ENCODE measurements at places on chromosomes 12 and 14.

- DNase-seq = no peak
These were observed 25.4 kb downstream of the CCDC62 start for GRCh38 chr12:122799641-122800243.

- no peak for DNase-seq
These were observed 249.4 kb downstream of the PDZRN4 start for GRCh38 chr12:41437563-41437962.

DNA sequence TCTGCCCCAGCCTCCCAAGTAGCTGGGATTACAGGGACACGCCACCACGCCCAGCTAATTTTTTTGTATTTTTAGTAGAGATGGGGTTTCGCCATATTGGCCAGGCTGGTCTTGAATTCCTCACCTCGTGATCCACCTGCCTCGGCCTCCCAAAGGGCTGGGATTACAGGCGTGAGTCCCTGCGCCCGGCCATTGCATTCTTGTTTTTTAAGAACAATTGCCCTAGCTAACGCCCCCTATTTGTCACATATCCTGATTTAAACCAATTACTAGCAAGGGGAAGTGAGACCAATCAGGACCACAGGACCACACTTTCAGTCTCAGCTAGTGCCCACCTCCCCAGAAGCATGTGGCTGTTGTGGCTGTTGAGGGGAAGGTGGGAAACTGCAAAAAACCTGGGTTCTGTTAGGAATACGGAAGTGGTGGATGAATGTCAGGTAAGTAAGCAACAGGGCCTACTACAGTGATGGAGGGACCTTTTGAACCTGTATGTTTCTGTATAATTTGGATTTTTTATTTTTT lies 37.8 kb upstream of the NFYB start:
- no peak for DNase-seq

DNA sequence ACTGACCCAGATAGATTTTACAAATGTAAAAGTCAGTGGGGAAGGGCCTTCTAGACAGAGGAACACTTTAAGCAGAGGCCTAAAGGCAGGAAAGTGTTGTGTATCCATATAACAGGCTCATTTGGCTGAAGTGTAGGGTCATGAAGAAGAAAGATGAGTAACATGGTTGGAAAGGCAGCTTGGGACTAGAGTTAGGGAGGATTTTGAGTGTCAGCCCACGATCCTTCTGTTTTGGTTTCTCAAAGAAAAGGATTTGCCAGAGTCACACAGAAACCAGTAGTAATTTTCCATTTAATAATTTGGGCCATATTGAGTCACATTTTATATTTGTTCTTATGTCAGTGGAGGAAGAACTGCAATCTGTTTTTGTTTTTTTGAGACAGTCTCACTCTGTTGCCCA lies 76.4 kb downstream of the ZC3H14 start:
- no peak for DNase-seq

- no peak for DNase-seq
These were observed 1.3 kb downstream of the KSR2 start for GRCh38 chr12:117967512-117967911.

DNA sequence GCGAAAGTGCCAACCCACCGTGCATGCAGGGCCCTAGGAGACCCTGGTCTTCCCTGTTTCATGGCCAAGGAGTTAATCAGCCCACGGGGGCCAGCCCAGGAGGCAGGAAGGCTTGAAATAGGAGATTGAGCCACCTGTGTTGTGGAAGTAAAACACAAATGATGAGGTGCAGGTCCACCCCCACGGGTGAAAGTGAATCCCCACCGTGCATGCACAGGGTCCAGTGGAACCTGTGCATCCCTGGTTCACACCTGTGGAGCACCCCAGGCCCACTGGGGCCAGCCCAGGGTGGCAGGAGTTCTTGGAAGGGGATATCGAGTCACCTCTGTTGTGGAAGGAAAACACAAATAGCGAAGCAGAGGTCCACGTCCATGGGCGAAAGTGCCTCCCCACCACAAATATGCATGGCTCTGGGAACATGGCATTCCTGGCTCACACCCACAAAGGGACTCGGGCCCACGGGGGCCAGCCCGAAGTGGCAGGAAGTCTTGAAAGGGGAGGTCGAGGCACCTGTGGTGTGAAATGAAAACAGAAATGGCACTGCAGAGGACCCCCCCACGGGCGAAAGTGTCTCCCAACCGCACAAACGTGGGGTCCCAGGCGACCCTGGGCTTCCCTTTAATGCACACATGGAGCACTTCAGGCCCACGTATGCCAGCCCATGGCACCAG lies 381.5 kb downstream of the ALG10 start:
- DNase-seq = no peak

DNA sequence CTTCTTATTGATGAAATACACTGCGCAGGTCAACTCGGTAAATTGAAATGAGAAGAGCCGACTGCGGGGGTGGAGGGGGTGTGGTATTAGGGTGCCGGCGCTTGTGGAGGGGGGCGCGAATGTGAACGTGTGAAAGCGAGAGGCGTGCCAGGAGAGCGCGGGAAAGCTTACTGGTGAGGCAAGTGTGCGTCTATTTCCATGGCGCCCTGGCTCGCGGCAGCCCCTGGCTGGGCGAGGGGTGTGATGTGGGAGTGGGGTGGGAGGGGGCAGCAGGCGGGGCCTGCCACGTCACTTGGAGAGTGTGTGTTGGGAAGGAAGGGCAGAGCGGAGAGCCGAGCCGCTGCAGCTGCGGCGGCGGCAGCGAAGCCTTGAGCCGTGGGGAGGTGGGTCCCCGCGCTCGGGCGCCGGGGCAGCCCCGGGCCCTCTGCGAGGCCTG lies 88.8 kb downstream of the GALNT8 start:
- DNase-seq = no peak

- no peak for DNase-seq
These were observed 4.1 kb downstream of the IL26 start for GRCh38 chr12:68221497-68221896.

DNA sequence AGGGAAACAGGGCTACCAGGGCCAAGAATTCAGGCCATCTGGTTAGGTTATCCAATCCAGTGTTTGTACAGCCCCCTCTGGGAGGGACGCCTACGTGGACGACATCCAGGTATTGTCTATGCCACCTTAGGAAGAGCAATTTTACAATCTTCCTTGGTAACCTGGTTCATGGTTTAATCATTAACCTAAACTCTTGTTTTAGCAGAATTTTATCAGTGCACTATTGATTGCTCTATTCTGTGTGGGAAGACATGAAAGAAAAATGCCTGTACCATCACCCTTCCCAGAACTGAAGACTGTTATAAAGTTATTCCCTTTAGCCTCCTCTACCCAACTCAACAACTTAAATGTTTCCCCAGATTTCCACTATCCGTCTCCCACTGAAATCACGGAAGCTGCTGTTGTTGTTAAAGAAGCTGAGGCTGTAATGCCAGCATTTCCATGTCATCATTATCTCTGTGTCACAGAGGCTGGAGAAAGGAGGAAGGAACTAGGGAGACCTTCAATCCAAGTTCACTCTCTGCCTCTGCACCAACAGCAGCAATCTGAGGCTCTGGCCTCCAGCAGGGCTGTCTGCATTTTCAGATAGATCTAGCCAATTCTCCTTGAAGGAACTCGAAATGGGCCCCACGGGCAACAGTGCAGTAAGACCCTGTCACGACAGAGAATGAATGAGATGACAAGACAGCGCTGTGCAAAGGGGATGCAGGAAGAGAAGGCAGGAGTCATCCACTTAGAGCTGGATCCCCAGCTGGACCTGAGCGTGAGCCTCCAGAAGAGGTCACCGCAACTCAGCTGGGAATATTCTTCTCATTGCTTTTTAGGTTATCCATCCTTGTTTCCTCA lies 183.4 kb upstream of the GZMB start:
- no peak for DNase-seq

DNA sequence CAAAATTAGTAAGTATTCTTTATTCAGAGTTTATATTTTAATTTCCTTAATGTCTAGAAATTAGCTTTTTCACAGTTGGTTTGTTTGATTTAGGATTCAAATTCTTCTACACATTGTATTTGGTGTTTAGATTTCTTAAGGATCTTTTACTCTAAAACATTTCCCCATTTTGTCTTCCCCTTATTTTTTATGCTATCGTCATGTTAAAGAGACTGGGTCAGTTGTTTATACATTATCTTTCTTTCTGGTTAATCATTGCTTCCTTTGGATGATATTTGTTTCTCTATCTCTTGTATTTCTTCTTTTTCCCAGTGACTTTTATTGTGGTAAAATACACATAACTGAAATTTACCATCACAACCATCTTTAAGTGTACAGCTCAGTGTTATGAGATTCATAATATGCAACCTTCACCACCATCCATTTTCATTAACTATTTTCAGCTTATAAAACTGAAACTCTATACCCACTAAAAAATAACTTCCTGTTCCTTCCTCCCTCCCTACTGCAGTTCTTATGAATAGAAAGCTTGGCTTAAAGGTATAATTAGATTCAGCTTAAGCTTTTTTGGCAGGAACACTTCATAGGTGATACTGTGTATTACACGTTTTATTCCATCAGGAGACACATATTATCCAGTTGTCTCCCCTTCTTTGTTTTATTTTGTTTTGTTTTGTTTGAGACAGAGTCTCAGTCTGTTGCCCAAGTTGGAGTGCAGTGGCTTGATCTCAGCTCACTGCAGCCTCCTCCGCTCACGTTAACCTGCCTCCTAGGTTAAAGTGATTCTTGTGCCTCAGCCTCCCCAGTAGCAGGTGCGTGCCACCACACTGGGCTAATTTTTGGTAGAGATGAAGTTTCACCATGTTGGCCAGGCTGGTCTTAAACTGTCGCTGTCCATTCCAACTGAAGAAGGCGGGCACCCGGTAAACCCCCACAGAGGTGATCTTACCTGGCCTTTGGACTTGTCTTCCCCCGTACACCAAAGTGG lies 45.0 kb downstream of the NOPCHAP1 start:
- no peak for DNase-seq

GRCh38 chr14:61573748-61574513 lies 121.4 kb upstream of the HIF1A start:
- no peak for DNase-seq

DNA sequence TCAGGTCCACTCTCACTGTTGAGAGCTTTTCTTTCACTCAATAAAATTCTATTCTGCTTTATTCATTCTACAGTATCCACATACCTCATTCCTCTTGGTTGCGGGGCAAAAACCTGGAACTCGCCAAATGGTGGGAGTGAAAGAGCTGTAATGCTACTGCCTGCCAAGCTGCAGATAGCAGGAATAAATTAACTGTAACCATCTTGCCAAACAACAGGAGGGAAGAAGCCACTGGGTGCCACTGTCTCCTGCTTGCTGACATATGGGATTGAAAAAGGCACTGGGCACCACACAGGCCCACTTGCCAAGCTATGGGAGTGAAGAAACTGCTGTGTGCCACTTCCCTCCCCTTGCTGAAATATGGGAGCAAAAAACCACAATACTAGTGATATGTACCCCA lies 111.9 kb upstream of the CNTN1 start:
- no peak for DNase-seq

DNA sequence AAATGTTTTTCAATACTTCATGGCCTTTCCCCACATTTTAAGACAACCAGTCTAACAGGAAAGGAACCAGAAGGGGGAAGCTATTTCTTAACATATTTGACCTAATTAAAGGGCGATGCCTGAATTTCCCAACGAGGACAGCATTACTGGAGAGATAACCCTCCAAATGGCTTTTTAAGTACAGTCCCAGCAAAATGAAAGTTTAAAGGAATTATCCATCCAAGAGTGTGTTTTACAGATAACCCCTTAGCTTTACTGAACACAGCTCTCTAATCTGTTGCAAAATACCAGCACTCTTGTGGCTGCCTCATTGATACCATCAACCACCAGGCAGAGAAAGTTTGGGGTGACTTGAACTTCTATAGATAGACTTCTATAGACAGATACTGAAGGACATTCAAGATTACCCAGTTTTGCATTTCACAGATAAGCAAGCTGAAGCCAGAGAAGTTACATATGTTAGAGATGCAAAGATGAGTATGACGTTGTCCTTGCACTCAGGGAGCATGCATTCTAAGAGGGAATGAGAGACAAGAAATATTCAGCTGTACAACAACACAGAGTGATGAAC lies 41.3 kb upstream of the DUSP6 start:
- no peak for DNase-seq

DNA sequence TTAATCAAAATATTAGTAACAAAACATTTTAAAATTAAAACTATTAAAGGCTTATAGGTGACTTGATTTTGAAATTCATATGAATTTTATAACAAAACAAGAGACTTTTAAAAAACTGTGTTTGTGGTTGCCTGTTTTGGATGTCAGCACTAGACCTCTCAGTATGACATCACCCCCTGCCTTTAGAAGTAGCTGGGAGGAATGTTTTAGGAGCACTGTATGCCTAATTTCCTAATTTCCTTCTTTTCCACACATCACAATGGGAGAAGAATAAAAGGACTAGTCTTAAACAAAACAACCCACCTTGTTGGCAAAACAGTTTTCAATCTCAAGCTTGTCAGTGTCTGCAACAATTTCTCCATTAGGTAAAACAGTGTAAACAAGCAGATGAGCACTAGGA lies 48.1 kb upstream of the PZP start:
- no peak for DNase-seq

DNA sequence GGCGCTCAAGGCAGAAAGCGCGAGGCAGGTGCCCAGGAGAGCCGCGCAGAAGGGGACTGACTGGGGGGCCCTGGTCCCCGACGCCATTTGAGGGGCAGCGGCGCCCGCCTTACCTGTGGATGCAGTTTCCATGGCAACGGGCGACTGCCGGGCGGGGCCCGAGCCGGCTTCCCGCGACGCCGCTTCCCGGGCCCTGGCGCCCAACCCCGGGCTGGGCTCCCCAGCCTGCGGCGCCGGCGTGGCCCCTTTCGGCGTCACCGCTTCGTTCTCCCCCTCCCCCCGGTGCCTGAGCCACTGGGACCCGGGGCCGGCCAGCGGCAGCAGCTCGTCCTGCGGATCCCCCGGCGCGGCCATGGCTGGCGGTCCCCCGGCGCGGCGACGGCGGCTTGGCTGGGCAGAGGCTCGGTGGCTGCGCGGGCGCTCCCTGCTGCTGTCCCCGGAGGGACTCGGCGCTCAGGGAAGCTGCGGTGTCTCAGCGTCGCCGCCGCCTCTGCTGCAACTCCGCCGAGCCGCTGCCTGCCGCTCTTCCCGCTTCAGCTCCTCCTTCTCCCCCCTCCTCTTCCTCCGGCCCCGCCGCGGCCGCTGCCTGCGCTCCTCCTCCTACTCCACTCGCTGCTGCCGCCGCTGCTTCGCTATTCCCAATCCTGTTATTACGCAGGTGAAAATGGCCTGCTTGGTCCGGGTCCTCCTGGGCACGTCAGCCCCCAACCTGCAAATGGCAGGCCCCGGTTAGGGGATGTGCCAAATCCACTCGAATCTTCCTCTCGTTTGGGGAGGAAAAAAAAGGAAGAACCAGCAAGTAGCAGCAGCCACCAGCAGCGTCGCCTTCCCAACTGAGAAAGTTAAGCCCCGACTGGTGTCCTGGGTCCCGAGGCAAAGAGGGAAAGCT lies at the start of gene RTN1:
Gene RTN1, minus strand, starts transcription at position 500 of the 889 bp plus-strand sequence. Its CDS starts 146 bp downstream, at position 354.
- no peak for DNase-seq

- no peak for DNase-seq
These were observed 12.3 kb upstream of the RTRAF start for GRCh38 chr14:51977075-51977474.

DNA sequence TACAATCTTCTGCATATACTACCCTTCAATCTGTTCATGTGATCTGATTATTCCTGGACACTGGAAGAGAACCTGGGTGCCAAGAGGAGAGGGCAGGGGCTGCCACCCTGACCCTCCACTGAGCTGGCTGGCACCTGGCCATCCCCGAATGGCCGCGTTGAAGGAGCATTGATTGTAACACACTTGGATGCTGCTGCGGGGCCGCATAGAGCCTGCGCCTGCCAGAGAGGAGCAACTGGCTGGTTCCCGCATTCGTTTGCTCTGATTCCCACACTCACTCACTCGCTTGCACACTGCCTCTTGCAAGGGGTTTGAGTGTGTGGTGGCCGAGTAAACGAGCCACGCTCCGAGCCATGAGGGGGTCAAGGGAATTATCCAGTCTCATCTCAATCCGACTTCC lies 32.4 kb downstream of the PSEN1 start:
- no peak for DNase-seq

- no peak for DNase-seq
These were observed 18.7 kb downstream of the ZBTB39 start for GRCh38 chr12:56987551-56988053.

Data from BJ (cell line).